Activated CD8-positive, alpha-beta memory T cell treated with anti-CD3 and anti-CD28 coated beads for 1 hour (primary cell): ENCODE measurements at places on chromosomes 11 and 22.
A peak's percentile ranks its signal among the peaks of the same experiment; 100 is the strongest.

DNA sequence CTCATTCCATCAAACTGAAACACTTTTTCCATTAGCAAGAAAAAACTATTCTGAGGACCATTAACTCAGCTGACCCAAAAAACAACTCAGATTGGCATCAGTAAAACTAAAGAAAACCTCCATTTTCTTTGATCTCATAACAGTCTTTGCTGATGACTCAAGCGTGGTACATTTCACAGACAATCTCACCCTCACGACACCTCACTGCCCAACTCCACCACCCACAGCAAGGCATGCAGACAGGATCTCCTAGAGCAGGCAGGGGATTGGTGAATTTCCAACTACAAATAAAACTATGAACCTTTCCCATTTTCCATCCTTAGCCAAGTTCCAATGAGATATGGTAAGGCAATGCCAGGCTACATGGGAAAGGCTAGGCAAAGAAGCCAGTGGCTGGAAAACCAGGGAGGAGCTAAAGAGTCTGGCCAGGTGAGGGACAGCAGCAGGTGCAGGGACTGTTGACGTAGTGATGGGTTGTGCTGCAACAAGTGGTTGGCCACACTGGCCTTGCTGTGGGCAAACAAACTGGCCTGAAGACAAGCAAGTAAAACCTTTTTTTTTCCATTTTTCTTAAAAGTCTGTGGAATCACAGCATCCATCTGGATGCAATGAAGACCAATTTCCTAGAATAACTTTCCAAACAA, 97.2 kb downstream of the SERGEF start:
- DNase-seq, result no peak

- DNase-seq, result no peak
Measured at GRCh38 chr11:72524711-72525110, 90.4 kb upstream of the CLPB start.

DNA sequence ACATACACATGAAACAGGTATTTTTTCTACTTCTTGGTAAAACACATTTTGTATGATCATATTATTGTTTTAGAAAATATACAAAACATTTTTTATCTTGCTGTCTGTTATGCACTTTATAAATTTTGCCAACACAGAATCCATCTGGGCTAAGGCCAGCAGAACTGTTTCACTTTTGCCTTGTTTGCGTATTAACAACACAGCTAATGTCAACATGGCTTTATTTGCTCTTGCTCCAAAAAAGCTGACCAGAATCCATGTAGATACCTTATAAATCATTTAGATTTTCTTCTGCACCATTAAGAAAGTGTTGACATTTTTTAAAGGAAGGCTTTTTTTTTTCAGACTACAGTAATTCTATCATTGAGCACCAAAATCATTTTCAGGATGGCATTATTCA, 58.1 kb upstream of the PGR start:
- no peak for DNase-seq

DNA sequence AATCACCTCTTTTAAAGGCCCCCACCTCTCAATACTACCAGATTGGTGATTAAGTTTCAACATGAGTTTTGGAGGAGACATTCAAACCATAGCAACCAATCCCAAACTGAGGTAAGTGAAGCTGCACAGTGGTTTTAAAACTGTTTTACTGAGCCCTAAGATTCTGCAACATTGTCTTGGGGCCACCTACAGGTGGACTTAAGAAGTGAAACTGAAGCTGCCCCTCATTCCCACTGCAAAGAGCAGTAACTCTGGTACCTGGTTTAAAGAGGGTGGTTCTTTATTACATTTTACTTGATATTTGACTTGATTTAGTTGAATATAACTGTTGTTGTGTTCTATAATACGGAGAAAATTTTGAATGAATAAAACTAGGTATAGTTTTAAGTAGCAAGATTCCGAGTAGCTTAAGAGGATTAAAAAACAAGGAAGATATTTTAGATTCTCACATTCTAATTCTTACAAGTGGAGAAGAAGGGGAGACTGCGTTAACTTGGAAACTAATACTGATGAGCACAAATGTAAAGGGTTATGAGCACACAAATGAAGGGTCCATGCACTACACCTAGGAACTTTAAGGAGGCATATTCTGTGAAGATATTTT, 26.7 kb downstream of the SYT9 start:
- DNase-seq, result no peak

GRCh38 chr22:36160499-36160942, at the start of gene APOL3:
TSS of gene APOL3 (minus strand) at chr22:36160755. CDS start at chr22:36149055, 11,700 bp downstream.
- no peak for DNase-seq

DNA sequence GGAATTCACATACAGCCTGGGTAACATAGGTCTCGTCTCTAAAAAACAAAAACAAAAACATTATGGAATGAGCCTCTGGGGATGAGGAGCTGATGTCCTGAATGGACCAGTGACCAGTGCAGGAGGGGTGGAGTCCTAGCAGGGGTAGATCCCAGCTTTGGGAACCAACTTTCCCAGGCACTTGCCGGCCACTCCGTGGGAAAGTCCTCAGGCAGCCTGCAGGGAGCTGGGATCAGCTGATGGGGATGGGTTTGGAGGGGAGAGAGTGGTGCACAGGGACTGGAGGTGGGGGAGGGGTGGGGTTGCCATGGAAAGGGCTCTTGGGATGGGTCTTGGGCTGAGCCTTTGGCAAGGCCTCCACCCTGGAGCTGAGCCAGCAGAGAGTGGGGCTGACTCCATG, 19.1 kb downstream of the MGAT3 start:
- no peak for DNase-seq

- no peak for DNase-seq
Measured at GRCh38 chr11:11403763-11404725, 51.0 kb upstream of the CSNK2A3 start.

DNA sequence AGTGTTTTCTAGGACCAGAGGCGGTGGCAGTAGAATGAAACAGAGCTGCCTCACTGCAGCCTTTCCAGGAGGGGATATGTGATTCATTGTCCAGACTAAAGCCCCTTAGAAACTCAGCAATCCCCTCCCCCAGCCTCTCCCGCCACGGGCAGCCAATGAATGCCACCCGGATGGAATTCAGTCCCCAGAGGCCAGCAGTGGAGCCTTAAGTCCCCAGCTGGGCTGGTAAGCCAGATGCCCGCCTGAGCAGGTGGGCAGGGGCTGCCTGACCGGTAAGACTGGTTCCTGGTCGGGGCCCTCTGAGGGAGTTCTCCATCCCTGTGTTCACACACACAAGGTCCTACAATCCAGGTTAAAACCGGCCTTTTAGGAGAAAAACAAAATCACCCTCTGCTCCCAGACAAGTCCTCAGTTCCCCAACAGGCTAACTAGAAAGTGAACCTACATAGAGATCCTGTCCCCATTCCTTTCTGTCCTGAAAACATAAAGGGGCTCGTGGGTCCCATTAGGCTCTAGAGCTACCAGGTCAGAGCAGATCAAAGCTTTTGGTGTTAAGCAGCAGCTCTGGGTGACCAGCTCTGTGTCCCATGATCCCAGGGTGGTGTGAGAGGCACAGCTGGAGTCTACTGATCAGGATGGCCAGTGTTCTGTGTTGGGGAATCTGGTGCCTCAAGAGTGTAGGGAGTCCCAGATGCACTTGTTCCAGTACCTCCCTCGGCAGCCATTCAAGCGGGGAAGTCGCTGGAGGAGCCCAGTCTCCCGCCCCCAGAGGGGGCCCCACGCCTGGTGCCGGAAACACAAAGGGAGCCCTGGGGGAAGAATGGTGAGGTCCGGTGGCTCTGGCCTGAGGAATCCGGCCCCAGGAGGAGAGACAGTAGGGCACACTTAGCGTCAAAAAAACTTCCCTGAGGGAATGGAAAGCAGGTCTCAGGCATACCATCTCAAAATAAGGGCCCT, 2.6 kb downstream of the PATZ1 start:
- DNase-seq, result no peak

DNA sequence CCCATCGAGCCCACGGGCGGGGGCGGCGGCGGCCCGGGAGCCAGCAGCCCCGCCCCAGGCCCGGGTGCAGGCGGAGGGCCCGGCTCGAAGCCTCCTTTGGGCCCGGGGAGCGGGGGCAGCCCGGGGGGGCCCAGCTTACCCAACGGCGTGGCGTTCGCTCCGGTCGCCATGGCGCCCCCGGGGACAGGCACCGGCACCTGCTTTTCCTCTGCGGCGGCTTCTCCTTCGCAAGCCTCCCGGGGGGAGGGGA, 194 bp downstream of the SF1 start:
- DNase-seq, result no peak

DNA sequence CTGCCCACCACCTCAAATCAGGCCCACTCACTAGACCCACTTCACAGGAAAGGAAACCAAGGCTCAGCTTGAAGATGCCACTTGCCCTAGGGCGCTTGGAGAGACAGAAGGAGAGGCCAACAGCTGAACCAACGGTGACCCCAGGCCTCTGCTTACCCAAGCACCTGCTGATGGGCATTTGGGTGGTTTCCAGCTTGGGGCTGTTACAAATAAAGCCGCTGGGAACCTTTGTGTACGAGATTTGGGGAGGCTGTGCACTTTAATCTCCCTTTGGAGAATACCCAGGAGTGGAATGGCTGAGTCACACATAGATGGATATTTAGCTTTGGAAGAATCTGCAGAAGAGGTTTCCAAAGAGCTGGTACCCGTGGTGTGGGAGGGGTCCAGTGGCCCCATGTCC, 50.9 kb upstream of the LINC01488 start:
- no peak for DNase-seq

- no peak for DNase-seq
Measured at GRCh38 chr22:17912945-17913721, 111.2 kb downstream of the MICAL3 start.

DNA sequence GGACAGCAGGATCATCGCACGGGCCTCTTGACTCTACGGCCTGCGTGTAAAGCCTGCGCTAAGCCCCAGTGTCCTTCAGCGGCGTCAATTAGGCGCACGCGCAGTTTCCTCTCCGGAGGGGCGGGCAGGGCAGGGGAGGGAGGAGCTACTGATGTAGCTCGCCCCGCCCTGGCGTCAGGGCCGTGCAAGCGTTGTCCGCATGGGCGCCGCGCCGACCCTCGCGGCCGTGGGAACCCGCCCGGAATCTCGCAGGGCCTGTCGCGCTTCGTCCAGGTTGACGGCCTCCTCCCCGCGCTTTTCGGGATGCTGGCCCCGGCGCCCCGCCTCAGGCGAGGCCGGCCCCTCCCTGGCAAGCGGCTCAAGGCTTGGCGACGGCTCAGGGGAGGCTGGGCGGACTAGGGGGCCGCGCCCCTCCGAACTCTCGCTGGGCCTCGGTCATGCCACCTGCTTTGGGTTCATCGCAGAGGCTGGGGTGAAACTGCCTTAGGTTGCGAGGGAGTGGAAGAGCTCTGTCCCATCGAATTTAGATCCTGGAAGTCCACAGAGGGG, 61.1 kb downstream of the ST3GAL4 start:
- peak; percentile 47 for DNase-seq

DNA sequence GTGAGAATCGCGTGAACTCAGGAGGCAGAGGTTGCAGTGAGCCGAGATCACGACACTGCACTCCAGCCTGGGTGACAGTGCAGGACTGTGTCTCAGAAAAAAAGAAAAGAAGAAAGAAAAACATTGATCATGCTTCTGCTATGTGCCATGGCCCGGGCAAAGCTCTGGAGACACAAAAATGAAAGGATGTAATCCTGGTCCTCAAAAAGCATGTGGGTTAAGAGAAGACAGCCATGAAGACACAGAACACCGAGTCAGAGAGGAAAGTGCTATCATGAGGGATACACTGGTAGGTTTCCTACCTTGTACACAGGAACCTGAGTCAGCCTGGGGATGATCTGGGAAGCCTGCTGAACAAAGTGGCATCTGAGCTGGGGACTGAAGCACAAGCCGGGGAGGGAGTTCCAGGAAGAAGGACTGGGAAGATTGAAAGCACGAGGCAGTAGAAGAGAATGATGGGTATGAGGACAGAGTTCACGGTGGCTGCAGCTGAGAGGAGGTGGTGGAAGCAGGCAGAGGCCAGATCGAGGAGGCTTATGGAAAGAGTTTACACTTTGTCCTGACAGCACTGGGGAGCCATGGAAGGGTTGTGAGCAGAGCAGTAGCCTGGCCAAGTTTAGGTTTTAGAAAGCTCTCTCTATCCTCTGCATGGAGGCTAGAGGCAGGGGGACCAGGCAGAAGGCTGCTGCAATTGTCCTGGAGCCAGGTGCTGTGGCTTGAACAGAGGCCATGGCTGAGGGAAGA, 9.9 kb upstream of the MAFF start:
- DNase-seq, result no peak

- no peak for DNase-seq
Measured at GRCh38 chr22:25941365-25941960, 199.5 kb downstream of the MYO18B start.

DNA sequence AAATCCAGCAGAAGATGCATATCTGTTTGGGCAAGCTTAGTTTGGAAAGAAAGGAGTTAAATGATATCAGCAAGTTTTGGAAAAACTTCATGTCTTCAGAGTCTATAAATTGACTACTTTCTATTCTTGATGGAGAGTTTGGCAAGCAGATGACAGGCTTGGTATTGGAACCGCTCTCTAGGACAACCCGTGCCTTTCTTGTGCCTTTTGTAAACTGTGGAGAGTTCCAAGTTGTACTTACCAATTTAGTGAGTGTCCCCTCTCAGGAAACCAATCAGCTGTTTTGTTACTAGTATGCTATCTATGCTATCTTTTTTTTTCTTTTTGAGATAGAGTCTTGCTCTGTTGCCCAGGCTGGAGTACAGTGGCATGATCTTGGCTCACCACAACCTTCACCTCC, 43.7 kb upstream of the CTTN start:
- no peak for DNase-seq

- no peak for DNase-seq
Measured at GRCh38 chr22:22030493-22031182, 48.1 kb upstream of the TOP3B start.

GRCh38 chr11:35631891-35632290, 13.6 kb downstream of the FJX1 start:
- DNase-seq, result no peak

DNA sequence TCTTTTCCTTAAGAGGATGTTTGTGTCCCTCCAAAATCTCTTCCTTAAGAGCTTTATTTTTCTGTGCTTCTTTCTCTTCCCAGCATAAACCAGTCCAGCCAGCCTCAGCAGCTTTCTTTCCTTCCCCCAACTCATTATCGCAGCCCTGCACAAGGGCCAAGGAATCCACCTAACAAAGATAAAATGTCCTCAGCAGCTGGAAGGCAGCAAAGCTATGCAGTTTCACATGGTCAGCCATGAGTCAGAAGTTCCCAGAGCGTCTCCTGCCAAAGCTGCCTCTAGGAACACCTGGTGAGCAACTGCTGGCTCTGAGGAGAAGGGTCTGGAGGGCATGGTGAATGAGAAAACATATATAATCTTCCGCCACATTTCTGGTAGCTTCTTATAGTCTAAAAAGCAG, 45.3 kb upstream of the HMGXB4 start:
- no peak for DNase-seq

GRCh38 chr11:120923866-120924508, 99.9 kb upstream of the TBCEL start:
- no peak for DNase-seq

GRCh38 chr11:13851691-13852090, 110.8 kb upstream of the SPON1 start:
- DNase-seq, result no peak

GRCh38 chr11:126347751-126348668, 7.5 kb upstream of the ST3GAL4 start:
- DNase-seq, result no peak

GRCh38 chr22:40512426-40513136, 123.9 kb downstream of the MRTFA start:
- DNase-seq, result no peak
